Hindlimb muscle (tissue), 1 donor: ENCODE measurements at places on chromosomes 13 and 19. TPM values are rescaled to one million over a fixed set of nuclear protein-coding genes. Genes with fewer than 3 reads are reported as not detected.

- no peak for DNase-seq
These were observed 6.1 kb downstream of the SIRT2 start for GRCh38 chr19:38893341-38893771.

GRCh38 chr19:30923096-30923495 lies 426.1 kb downstream of the TSHZ3 start:
- DNase-seq: no peak

DNA sequence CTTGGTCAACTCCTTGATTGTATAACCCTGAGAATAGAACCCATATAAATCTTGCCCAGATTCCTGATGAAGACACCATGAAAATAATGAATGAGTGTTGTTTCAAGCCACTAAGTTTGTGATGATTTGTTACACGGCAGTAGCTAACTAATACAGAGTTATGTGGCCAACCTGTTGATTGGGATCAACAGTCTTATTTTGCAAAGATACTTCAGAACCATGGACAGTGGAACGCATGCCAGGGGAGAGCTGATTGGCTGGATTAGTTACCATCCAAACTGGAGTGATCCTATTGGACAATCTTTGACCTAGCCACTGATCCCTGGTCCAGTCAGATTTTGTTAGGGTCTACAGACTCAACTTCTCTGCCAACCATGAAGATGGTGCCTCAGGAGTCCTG lies 26.6 kb downstream of the CD70 start:
- no peak for DNase-seq

- DNase-seq: no peak
These were observed 34.9 kb downstream of the STARD13 start for GRCh38 chr13:33250609-33251008.

DNA sequence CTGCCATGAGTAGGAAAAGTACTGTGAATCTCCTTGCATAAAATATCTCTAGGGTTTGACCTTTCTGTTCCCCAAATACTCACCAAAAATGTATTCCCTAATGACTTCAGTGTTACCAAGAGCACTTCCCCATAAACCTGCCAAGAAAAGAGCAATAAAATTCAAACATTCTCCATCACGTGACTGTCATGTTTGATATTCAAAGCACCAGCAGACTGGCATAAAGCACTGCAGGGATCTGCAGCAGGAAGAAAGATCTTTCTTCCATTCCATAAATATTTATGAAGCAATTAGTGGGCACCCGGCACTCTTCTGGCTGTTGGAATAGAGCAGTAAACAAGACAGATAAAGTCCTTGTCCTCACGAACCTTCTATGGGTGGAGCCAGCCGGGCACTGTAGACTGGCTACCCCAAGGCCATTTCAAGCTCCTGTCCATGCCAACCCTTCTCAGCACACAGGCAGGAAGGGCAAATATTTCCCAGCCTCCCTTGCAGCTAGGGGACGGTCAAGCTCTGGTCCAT lies 20.3 kb downstream of the PLA2G4C start:
- DNase-seq: no peak

Gene PNMA8B
- polyA plus RNA-seq: 3.0 TPM

Gene CPAMD8
- 4.2 TPM for polyA plus RNA-seq

Gene ONECUT3
- polyA plus RNA-seq: not detected

Gene LILRA1
- polyA plus RNA-seq: 0.56 TPM

Gene CNFN
- not detected for polyA plus RNA-seq

Gene PEAK3
- not detected for polyA plus RNA-seq
